ENCODE measurements at places on chromosomes 1 and 21. TPM values are rescaled to one million over a fixed set of nuclear protein-coding genes. Genes with fewer than 3 reads are reported as not detected.

The FTCD gene
- total RNA-seq = 0.48 TPM

DNA sequence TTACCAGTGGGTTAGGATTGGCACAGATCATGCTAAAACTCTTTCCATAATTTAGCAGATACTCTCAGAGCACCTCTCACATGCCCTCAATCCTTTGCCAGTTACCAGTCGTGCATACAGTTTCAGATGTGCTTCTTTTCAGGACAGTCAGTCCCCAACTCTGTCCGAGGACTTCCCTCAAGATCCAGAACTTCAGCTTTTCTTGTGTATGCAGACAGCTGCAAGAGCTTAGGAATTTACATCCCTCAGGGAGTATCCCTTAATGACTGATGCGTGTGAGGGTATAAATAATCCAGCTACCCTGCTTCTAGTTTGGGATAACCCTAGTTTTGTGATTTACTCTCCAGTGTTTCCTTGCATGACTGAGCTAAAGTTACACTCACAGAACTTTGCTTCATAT is 393.0 kb upstream of the PLXNA2 start:
- DNase-seq = no peak

DNA sequence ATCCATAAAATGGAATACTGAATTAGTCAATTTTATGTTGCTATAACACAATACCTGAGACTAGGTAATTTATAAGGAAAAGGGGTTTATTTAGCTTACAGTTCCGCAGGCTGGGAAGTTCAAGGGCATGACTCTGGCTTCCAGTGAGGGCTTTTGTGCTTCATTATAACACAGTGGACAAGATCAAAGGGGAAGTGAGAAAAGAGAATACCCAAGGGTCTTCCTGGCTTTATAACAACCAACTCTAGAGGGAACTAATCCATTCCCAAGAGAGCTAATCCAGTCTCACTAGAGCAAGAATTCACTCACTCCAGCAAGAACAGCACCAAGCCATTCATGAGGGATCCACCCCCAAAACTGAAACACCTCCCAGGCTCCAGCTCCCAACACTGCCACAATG is 3.1 kb downstream of the KIFAP3 start:
- no peak for DNase-seq

- DNase-seq = no peak
These were observed 42.2 kb upstream of the WASF2 start for GRCh38 chr1:27531959-27532685.

DNA sequence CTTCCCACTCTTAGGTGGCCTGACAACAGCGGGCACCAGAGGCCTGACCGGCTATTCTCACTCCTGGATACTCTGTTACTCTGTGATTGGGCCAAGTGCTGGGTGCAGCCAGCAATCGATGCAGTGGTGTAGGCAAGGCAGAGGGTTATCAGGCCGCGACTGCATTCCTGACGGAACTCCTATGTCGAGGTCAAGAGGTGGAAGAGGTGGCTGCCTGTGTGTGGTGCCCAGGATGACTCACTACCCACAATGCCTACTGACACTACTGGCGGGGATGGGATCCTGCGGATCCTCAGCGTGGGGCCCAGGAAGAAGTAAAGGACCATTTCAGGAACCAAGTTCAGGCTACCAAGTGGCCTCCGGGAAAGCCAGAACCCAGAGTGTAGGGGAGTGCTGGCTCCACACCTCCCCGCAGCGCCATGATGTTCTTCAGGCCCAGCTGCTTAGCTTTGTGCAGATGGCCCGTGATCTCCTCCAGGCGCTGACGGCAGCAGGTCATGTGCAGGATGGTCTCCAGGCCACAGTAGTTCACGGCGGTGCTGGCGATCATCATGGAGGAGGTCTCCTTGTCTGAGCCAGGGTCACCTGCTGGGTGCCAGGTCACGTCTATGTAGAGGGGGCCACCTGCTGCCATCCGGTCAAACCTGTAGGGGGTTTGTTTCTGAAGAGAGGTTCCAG is 4.9 kb downstream of the MTHFR start:
- no peak for DNase-seq

The TENT5C gene
- total RNA-seq = 15.4 TPM

DNA sequence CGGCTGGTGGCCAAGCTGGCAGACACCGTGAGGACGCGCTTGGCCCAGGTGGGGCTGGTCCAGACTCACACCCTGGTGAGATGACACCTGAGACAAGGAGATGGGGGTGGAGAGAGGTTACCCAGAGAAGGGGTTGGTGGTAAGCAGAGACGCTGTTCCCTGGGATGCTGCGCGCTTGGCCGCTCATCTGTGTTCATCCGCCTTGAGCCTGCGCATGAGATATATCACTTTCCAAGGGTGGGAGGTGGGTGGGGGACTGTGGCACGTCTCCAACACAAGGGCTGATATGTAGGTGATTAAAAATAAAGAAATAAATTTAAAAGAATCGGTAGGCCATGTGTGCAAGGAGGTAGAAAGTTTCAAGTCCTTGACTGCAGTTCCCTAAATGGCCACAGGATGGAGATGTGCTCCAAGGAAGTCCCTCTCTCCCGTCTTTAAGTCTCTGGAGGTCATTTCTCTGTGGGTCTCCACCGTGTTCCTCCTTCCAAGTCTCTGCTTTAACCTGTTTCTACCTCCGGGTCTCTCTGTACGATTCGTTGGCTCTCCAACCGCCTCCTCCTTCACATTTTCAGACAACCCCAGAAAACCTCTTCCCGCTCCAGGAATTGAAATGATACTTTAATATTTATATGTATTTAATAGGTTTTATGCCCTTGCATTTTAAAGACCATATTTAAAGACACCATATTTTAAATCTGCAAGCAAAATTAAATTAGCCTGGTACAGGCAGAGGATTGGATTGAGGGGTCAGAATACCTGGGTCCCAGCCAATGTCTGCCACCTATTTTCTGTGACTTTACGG is 4.5 kb downstream of the TTC24 start:
- DNase-seq = peak; percentile 45

The CR1L gene
- 1.7 TPM for total RNA-seq
